ENCODE measurements at places on chromosomes 1 and 21.

GRCh38 chr1:159602501-159602999, 14.9 kb downstream of the APCS start:
- no peak for DNase-seq

DNA sequence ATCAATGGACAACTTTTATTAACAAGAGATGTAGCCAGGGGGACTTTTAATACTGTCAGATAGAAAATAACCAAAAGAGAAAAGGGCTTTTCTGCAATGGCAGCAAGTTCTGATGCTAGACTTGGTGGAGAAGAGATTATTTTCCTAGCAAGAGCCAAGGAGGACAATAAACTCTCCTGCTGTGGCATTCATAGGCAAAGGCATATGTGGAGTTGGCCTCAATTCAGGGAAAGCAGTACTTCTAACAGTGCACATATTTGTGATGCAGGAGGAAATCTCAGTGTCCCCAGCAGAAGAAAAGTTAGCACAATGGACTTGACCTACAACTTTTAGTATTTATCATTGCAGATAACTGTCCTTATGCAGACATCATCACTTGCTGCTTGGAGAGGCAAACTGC, 75.1 kb upstream of the GRIK1 start:
- no peak for DNase-seq

GRCh38 chr1:219380463-219380862, 206.8 kb downstream of the LYPLAL1 start:
- DNase-seq = no peak

DNA sequence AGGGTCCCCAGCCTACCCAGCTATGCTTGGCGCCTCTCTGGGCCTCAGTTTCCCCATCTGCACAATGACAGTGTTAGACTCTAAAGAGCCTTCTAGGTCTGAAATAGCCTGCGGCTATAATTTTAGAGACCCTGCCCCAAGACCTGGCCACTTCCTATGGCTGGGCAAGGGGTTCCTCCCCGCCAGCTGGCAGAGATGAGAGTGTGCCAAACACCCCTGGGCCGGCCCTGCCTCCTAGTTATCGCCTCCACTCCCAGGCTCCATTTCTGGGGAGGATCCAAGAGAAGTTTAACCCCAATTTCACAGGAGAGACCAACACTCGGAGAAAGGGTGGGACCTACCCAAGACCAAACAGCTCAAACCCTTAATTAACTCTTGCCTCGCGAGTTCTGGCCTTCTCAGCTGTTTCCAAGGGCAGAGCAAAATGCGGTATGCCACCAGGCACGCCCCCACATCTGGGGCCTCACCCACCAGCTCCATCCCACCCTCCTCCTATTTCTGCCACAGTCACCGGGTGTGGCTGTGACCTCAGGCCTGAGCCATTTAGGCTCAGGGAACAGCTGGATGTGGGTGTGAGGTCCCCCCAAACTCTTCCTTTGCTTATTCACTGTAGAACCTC, 35.7 kb downstream of the TTC39A start:
- DNase-seq = no peak
